Ammon's horn (tissue), 1 donor: ENCODE measurements at places on chromosomes 2 and 18.

GRCh38 chr2:107062599-107063220 lies 176.7 kb upstream of the ST6GAL2 start:
- no peak for DNase-seq

DNA sequence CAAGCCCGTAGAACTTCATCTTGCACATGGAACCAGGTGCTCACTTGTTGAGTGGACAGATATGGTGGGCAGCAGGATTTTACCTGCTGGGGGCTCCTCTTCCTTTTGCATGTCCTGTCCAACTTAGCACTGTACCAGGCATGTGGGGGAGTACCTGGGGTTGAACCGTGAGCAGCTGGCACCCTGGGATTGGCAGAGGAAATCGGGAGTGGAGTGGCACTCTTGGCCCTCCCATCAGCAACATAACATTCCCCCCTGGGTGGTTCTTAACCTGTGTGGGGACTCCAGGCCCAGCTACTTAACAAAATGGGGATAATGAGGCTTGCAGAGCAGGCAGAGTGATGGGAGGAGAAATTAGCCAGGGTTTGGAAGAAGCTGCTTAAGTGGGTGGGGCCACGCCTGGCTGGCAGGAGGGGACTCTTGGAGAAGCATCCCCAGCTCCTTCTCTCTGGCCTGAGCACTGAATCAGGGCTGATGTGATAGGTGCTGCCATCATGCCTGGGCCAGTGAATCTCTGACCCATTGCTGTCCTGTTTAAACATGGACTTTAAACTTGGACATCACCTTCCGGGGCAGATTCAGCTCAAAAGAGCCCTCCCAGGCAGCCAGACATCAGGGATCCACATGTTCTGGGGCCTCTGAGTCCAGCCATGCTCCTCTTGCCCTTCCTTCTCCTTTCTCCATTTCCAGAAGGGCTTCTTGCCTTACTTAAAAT lies 15.5 kb downstream of the FOSL2 start:
- DNase-seq, result no peak

- no peak for DNase-seq
Observed at GRCh38 chr2:97745474-97746174, 32.2 kb downstream of the ZAP70 start.

DNA sequence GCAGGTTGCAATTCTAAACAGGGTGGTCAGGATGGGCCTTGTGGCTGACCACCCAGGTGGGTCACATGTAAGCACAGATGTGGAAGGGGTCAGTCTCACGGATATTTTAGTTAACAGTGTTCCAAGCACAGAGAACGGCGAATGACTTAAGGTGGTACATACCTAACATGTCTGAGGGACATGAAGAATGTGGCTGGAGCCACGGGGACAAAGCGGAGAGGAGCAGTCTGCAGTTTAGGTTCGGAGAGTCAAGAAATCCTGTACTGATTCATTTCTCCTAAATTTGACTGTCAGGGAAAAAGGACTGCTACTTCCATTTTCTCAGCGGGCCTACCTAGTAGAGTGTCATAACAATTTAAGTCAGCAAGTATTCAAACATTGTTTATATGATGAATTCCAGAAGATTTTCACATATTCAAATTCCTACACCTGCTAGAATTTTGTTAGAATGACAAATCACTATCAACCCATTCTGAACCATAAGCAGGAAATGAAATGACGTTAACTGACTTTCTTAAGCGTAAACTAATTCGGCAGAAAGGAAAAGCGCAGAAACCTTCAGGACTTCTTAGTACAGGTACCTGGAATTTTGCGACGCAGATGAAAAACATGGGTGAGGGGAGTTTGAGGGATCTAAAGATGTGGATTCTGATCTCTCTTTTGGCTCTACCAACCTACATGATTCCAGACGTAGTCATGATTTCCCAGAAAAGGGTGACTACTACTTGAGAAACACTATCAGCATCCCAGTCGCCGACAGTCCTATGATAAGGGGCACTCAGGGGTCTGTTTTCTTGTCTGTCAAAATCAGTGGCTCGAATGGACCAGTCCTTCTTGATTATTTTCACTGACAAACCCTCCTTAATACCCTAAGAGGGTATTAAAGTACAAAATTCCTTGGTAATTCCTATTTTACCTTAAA lies 41.3 kb downstream of the PTPN2 start:
- DNase-seq, result no peak

GRCh38 chr2:18820966-18821365 lies 231.6 kb upstream of the NT5C1B start:
- DNase-seq, result no peak

DNA sequence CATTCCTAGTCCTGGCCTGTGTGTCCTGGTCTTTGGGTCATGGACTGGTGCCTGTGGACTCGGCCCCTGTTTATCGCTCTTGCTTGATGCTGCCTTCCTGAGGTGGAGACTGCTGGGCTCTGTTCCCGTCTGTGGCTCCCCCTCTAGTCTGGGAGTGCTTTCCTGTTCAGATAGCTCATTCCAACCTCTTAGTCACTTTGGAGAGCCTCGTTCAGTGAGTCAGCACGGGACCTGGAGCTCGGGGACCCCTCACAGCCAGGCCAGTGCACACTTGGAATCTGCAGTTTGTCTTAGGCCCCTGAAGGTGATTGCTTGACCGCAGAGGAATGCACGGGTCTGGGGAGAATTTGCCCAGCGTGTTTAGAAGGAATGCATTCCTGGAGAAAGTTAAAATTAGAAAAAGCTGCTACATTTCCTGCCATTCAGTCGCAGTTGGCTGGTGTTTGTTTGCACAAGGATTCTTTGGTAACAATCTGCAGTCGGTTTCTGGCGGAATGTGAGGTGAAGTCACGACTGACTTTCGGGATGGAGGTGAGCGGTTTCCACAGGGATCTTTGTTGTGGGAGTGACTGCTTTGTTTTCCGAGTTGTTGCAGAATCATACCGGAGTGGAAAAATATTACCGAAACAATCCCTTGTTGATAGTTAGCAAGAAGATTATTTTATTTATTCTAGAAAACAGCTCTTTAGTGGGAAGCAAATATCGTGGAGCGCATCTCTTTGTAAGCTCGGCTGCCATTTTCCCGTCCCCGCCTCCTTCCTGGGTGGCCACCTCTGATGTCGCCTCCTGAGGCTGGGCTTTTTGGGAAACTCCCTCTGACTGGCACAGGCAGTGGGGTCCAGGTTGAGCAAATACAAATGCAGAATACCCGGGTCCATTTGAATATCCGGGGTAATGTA lies 29.6 kb downstream of the SH3BP4 start:
- peak; percentile 55 for DNase-seq

DNA sequence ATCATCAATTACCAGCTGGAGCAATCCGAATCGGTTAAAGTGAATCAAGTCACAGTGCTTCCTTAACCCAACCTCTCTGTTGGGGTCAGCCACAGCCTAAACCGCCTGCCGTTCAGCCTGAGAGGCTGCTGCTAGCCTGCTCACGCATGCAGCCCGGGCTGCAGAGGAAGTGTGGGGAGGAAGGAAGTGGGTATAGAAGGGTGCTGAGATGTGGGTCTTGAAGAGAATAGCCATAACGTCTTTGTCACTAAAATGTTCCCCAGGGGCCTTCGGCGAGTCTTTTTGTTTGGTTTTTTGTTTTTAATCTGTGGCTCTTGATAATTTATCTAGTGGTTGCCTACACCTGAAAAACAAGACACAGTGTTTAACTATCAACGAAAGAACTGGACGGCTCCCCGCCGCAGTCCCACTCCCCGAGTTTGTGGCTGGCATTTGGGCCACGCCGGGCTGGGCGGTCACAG lies 496 bp upstream of the ITGA4 start:
- DNase-seq, result peak; percentile 16

DNA sequence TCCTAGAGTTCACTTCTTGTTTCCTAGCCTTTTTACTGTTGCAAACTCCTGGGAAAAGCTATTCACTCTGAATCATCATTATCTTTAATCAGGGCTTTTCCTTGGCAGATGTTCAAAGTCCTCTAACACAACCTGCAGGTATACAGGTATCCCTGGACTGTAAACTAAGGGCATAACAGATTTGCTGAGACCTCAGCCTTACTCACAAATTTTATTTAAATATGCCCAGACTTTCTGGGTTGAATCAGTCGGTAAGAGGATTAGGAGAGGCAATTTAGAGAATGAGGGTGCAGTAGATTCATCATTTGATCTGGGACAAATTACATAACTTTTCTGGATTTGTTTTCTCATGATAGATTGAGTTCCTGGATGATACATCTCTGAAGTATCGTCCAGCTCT lies 217.8 kb upstream of the STON1 start:
- DNase-seq, result no peak

- no peak for DNase-seq
Observed at GRCh38 chr2:185990861-185991525, 252.4 kb downstream of the FSIP2 start.

DNA sequence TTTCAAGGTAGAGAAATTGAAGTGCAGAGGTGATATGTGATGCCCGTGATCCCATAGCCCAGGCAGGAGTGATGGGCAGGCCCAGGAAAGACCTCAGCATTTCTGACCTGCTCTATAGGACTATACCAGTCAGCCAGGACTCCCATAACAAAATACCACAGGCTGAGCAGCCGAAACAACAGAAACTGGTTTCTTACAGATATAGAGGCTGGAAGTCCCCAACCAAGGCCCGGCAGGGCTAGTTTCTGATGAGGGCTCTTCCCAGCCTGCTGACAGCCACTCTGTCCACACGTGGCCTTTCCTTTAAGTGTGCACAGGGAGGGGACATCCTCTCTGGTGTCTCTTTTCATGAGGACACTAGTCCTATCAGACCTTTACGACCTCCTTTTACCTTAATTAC lies 104.2 kb upstream of the AGAP1 start:
- DNase-seq, result no peak

DNA sequence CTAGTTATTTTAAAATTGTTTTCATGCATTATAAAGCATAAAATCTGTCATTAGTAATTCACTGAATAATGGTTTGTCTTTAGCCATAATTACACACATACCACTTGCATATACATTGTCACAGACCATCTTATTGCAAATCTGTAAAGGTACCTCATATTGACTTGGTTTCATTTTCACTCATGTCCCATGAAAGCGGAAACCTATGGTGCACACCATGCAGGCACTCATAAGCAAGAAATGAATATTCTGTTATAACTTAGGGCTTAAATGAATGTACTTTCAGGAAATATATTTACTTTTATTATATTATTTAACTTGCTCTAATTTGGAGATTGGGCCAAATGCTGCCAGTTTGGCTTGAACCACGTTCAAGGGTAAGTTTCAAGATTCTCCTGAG lies 29.2 kb upstream of the STK17B start:
- DNase-seq, result no peak

GRCh38 chr2:3631161-3631850 lies 26.7 kb upstream of the ALLC start:
- no peak for DNase-seq

- no peak for DNase-seq
Observed at GRCh38 chr2:156326526-156327095, 5.9 kb downstream of the NR4A2 start.

DNA sequence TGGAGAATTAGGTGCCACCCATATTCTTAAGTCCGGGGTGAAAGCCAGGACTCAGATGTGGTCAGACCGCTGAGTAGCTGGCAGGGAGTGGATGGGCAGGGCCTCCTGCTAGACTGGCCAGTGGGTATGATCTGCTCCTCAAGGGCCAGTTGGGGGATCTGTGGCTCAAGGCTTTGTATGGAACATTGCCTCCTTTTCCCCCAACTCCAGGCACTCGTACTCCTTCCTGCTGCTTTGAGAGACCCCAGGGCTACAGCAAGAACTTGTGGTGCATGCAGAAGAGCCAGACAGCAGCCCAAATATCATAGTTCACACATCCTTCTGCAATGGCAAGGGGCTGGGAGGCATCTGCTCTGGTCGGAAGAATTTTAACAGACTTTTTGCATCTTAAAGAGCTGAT lies 61.7 kb downstream of the PDCL3 start:
- DNase-seq, result no peak

DNA sequence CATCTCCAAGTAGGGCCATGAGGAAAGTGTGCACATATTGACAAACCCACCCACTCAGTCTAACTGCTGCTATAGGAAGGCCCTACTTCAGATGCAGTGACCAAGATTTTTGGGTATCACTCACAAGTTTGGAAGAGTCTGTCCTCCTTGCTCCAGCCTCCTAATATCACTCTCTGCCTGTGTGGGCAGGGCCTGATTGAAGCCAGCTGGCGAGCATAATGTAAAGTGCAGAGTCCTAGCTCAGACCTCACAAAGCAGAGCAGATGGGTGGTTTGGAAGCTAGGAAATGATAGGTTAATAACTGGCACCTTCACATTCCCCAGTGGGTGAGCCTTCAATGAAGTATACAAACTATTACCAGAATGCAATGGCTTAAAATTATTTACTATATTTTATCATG lies 11.2 kb upstream of the SULT1C3 start:
- DNase-seq, result no peak

GRCh38 chr2:40367652-40368051 lies 84.2 kb downstream of the SLC8A1 start:
- no peak for DNase-seq

DNA sequence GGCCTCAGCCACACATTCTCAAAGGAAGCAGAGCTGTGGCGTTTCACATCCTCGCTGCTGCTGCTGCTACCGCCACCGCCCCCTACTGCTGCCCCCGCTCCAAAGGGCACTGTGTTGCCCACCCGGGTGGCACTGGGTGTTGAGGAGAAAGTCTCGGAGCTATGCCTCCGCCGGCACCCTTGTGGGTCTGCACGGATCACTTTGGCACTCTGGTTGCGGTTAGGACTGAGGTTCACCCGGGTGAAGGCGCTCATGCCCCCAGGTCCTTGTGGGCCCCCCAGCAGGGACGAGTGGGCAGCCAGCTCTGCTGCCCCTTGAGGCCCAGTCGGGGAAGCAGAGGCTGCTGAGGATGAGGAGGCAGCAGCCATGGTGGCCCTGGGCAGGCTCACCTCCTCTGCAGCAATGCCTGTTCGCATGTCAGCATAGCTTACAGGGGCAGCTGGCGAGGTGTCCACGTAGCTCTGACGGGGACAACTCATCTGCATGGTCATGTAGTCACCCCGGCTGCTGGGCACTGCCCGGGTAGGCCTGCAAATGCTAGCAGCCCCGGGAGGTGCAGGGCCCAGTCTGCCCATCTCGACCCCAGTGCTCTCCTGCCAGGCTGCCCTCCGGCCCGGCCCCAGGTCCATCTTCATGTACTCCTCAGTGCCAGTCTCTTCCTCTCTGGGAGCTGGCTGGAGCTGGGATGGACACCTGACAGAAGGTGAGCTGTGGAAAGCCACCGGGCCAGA lies 4.2 kb downstream of the IRS1 start:
- peak; percentile 7 for DNase-seq

DNA sequence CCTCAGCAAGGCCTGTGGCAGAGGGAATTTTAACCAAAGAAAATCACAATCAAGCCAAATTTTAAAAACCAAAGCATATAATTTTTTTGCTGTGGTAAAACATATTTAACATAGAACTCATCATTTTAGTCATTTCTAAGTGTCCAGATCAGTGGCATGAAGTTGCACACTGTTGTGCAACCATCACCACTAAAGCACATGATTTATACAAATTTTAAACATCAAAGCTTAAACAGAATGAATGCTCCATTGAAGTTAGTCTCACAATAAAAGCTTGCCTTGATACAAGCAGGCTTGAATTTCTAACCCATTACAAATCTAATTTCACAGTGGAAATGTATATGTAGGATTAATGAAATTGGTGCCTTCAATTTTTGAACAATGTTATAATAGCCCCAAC lies 31.2 kb downstream of the FTCDNL1 start:
- DNase-seq, result no peak

- DNase-seq, result no peak
Observed at GRCh38 chr2:75800456-75800855, 89.7 kb upstream of the GCFC2 start.

GRCh38 chr2:165055082-165055851 lies 99.9 kb upstream of the SLC38A11 start:
- peak; percentile 67 for DNase-seq

- no peak for DNase-seq
Observed at GRCh38 chr2:39469807-39470206, 32.7 kb upstream of the MAP4K3 start.
